Trophoblast cell (in vitro differentiated cells and primary cell): ENCODE measurements at places on chromosomes 12 and 14.

GRCh38 chr12:2501464-2502191 is 293.1 kb upstream of the FKBP4 start:
- no peaks in the 10 kb centered on the region for H3K27me3 ChIP-seq
- no peaks in the 10 kb centered on the region for H3K36me3 ChIP-seq
- no peak for DNase-seq
- no peak overlapping the region for H3K27ac ChIP-seq
- no peak overlapping the region for H3K4me3 ChIP-seq
- H3K4me1 ChIP-seq: peaks cover under 1% of the 10 kb centered on the region

- no peak overlapping the region for H3K27ac ChIP-seq
- H3K4me1 ChIP-seq: no peaks in the 10 kb centered on the region
- H3K4me3 ChIP-seq: no peak overlapping the region
- no peaks in the 10 kb centered on the region for H3K27me3 ChIP-seq
Observed at GRCh38 chr14:83208341-83208740, 1674.7 kb upstream of the SEL1L start.

GRCh38 chr12:90209029-90209428 is 500.4 kb upstream of the ATP2B1 start:
- no peaks in the 10 kb centered on the region for H3K27me3 ChIP-seq
- H3K4me3 ChIP-seq: no peak overlapping the region

DNA sequence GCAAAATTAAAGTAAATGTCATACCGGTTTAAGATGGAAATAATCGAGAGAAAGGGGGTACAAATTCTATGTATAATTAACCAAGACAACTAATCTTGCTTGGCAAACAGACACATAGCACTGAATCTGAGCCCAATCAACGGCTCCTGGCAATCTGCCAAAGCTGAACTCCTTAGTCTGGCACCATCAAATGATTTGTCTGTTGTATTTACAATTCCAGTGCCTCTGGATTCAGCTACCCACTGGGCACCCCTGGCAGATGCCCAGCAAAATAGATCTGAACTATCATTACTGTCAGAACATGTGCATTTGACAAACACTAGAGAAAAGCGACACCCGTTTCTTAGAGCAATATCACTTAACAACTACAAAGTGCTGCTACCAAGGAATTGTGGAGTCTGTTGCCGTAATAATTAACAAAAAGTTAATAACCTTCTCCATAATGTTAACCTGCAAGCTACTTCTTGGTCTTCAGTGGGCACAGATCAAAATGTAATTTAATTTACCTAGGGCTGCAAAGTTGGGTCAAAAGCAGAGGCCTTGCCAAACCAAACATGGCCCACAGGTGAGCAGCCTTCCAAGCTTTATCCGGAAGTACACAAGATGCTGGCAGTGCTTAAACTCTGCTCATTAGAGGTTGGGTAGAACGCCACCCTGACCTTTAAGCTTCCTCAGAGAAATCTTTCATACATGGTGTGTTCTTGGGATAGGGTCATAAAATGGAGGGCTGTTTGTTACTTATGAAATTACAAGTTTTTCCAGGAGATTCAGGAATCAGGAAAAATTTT is 7.6 kb downstream of the EGLN3 start:
- peaks cover 4% of the 10 kb centered on the region for H3K4me1 ChIP-seq
- H3K27me3 ChIP-seq: no peaks in the 10 kb centered on the region
- H3K4me3 ChIP-seq: no peak overlapping the region
- H3K27ac ChIP-seq: no peak overlapping the region
- DNase-seq: no peak
- H3K36me3 ChIP-seq: no peaks in the 10 kb centered on the region

DNA sequence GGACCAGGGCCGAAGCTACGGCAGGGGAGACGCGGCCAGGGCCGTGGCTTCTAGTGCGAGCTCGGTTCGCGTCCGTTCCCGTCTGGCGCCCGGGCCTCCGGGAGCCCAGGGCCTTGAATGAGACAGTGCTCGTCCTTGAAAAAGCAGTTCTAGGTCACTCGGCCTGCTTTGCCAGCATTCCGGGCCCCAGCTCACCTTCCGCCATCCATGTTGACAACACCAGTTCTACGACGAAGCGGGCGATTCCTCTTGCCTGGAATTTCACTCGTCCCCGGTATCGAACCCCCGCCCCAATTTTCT is 4.5 kb downstream of the OR10AD1 start:
- peak overlapping the region; percentile 19 for H3K27ac ChIP-seq
- no peaks in the 10 kb centered on the region for H3K36me3 ChIP-seq
- H3K27me3 ChIP-seq: no peaks in the 10 kb centered on the region
- peaks cover 2% of the 10 kb centered on the region for H3K4me1 ChIP-seq
- H3K4me3 ChIP-seq: peak overlapping the region; percentile 76

DNA sequence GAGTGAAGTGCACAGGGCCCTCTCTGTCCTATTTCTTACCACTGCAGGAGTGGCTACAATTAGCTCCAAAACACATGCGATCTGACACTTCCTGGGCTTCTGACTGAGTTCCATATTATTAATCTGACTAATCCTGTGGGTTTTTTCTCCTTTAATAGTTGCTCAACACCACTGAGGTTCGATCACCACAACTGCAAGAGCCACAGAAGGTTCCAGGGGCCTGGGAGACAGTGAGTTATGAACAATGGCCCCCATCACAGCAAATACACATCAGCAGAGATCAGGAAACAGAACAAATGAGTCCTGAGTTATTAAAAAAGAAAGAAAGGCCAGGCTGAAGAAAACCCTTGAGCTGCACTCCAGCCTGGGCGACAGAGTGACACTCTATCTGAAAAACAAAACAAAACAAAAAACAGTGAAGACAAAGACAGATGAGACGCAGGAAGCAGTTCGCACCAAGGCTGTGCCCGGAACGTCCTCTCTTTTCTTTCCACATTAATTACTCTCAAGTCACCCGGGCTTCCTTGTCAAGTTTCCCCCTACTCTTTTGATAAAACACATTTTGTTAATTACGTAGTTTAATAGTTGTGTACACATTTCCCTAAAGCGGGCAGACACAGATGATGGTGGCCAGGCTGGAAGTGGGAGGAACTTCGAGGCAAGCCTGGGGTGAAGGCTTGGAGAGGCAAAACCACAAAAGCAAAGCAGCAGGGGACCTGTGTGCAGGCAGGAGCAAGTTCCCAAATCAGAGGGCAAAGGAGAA is 42.7 kb downstream of the CDC42BPB start:
- no peak for DNase-seq
- no peak overlapping the region for H3K4me3 ChIP-seq
- H3K27ac ChIP-seq: no peak overlapping the region
- H3K4me1 ChIP-seq: peaks cover 11% of the 10 kb centered on the region
- H3K27me3 ChIP-seq: no peaks in the 10 kb centered on the region
- peaks cover 7% of the 10 kb centered on the region for H3K36me3 ChIP-seq

- H3K4me3 ChIP-seq: no peak overlapping the region
- no peaks in the 10 kb centered on the region for H3K36me3 ChIP-seq
Observed at GRCh38 chr14:78627114-78627513, 456.9 kb downstream of the NRXN3 start.

- no peaks in the 10 kb centered on the region for H3K27me3 ChIP-seq
- peaks cover 8% of the 10 kb centered on the region for H3K4me1 ChIP-seq
- DNase-seq: no peak
- H3K4me3 ChIP-seq: peak overlapping the region; percentile 90
- no peaks in the 10 kb centered on the region for H3K36me3 ChIP-seq
Observed at GRCh38 chr12:40104461-40105264, 1.2 kb downstream of the SLC2A13 start.

DNA sequence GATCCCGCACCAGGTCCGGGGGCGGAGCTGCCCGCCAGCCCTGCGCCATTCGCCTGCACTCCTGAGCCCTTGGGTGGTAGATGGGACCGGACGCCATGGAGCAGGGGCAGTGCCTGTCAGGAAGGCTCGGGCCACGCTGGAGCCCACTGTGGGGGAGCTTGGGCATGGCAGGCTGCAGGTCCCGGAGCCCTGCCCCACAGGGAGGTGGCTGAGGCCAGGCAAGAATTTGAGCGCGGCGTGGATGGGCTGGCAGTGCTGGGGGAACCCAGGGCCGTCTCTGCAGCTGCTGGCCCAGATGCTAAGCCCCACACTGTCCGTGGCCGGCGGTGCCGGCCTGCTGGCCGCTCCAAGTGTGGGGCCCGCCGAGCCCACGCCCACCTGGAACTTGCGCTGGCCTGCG is 260.0 kb downstream of the NPAS3 start:
- H3K27me3 ChIP-seq: no peaks in the 10 kb centered on the region
- DNase-seq: no peak

DNA sequence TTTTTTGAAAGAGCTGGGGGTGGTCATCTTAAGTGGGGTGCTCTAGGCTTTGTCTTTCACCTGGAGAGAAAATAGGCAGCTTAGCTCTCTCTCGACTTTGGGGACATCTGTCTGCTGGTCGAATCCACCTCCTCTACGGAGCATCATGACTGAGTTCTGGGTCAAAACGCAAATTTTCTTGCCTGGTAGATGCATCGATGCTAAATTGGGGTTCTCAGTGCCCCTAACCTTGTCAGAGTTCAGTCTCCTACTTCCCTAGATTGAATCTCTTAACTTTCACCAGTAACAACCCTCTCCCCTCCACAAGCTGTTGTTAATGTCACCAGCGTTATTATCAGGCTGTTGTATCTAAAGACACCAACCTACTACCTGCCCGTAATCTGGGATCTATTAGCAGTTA is 682 bp downstream of the FLRT2 start:
- peaks cover 37% of the 10 kb centered on the region for H3K27me3 ChIP-seq
- peak overlapping the region; percentile 45 for H3K4me3 ChIP-seq
- peaks cover 8% of the 10 kb centered on the region for H3K4me1 ChIP-seq
- H3K36me3 ChIP-seq: no peaks in the 10 kb centered on the region
- H3K27ac ChIP-seq: no peak overlapping the region

- H3K36me3 ChIP-seq: no peaks in the 10 kb centered on the region
- H3K4me1 ChIP-seq: no peaks in the 10 kb centered on the region
- H3K27ac ChIP-seq: no peak overlapping the region
- H3K27me3 ChIP-seq: peaks cover 55% of the 10 kb centered on the region
- DNase-seq: no peak
- no peak overlapping the region for H3K4me3 ChIP-seq
Observed at GRCh38 chr12:54127538-54128259, 61.1 kb downstream of the SMUG1 start.

GRCh38 chr12:31517994-31518393 is 72.9 kb downstream of the DENND5B start:
- peaks cover 2% of the 10 kb centered on the region for H3K36me3 ChIP-seq
- H3K27ac ChIP-seq: peak overlapping the region; percentile 23
- H3K4me3 ChIP-seq: no peak overlapping the region
- H3K4me1 ChIP-seq: peaks cover 2% of the 10 kb centered on the region
- DNase-seq: no peak
- no peaks in the 10 kb centered on the region for H3K27me3 ChIP-seq

- no peak overlapping the region for H3K27ac ChIP-seq
- DNase-seq: no peak
- H3K36me3 ChIP-seq: no peaks in the 10 kb centered on the region
Observed at GRCh38 chr12:66549050-66549389, 129.9 kb downstream of the GRIP1 start.
